CD4-positive, alpha-beta T cell (primary cell): ENCODE measurements at places on chromosomes 12 and 14. TPM values are rescaled to one million over a fixed set of nuclear protein-coding genes. Genes with fewer than 3 reads are reported as not detected.

Gene CPNE6
- total RNA-seq: not detected

Gene NRXN3
- total RNA-seq: not detected

Gene KRT84
- total RNA-seq: not detected

Gene NFKBIA
- total RNA-seq: 1,030 TPM

Gene PLEKHA5
- total RNA-seq: 5.4 TPM

Gene HOXC12
- total RNA-seq: not detected

DNA sequence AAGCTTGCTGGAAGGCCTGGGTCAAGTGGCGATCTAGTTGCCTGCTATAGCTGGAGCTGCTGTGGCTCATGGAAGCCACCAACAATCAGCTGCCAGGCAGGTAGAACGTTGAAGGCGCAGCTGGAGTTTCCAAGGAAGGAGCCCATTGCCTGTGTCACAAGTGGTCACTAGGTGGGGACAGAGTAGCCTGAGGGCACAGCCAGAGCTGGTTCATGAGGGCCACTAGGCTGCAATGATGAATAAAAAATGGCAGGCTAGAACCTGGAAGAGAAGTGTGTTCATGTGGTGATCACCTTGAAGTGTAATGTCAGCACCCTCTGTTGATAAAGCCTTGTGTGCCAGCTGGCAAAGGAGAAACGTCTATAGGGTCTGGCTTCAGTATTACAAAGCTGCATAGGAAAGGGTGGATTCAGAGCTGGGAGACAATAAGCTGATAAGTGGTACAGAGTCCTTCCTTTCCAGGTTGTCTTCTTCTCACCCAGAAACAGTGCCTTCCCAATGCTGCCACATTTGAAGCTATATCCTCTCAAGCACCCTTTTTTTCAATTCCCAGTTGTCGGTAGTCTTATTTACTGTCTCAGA is 165.8 kb downstream of the EMP1 start:
- H3K4me3 ChIP-seq: no peak overlapping the region
- no peaks in the 10 kb centered on the region for H3K36me3 ChIP-seq
- no peaks in the 10 kb centered on the region for H3K4me1 ChIP-seq
- H3K27ac ChIP-seq: no peak overlapping the region

DNA sequence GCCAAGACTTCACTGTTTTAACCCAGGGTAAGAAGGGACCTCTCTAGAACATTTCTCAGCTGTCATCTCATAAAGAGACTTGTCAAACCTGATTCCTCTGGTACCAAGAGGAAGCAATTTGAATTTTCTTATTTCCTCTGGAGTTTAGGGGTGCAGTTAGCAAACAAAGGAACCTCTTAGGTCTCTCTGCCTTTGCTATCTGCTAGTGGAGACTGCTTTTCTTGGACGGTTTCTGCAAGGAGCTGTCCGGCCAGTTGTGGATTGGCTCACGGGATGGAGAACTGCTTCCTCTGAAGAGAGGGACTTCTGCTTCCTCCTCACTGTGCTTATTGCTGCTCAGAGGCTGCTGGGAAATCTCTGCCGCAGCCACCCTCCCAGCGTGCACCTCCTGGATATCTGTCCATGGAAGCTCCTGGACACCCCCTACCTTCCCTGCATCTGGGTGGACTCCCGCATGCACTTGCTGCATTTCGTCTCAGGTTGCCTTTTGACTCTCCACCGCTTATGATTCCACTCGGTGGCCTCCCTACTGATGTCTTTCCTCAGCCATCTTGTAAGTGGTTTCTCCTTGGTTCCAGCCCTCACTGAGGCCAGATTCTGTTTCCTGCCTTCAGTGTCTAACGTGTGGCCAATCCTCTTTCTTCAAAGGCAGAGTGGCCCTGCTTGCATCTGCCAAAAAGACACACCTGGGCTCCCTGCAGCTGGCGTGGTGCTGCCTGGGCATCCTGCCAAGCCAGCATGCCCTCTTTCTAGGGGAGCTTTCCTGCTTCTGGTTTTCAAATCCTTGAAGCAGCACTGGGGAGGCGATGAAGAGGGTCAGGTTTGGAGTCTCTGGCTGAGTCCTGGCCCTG is 187.3 kb downstream of the CHST11 start:
- H3K27me3 ChIP-seq: no peaks in the 10 kb centered on the region
- peaks cover 23% of the 10 kb centered on the region for H3K4me1 ChIP-seq
- peak overlapping the region; percentile 51 for H3K27ac ChIP-seq
- H3K36me3 ChIP-seq: peaks cover 3% of the 10 kb centered on the region
- no peak overlapping the region for H3K4me3 ChIP-seq
- no peak for DNase-seq

GRCh38 chr12:132660996-132661395 is 26.1 kb downstream of the POLE start:
- H3K36me3 ChIP-seq: peaks cover 94% of the 10 kb centered on the region
- peaks cover 10% of the 10 kb centered on the region for H3K4me1 ChIP-seq
- DNase-seq: no peak
- H3K27ac ChIP-seq: no peak overlapping the region
- H3K4me3 ChIP-seq: no peak overlapping the region

DNA sequence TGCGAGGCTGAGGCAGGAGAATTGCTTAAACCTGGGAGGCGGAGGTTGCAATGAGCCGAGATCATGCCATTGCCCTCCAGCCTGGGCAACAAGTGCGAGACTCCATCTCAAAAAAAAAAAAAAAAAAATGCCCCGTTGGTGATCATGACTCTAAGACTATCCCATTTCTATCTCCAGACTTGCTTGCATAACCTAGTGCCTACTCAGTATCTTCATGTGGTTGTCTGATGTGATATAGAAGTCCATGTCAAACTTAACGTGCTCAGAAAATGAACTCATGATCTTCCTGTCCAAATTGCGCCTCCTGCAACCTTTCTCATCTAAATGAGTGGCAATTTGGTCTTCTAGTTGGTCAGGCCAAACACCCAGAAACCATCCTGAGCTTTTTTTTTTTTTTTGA is 4.7 kb upstream of the TSFM start:
- DNase-seq: no peak
- no peaks in the 10 kb centered on the region for H3K36me3 ChIP-seq
- H3K27ac ChIP-seq: no peak overlapping the region

DNA sequence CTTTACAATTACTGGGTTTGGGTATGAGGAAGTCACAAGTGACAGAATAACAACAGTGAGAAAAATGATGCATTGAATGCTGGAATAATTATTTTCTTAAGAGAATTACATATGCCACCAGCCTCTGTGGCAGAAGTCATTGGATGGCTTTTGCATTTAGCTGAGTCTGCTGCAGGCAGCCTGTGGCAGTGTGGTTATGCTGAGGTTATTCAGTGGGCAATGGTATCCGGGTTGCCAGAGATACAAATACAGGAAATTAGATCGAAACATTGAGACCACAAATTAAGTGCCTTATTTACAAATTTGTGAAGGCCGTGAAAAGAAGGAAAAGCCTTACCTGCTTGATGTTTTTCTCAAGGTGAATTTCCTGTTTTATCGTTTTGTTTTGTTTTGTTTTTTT is 1050.0 kb downstream of the GALC start:
- H3K27me3 ChIP-seq: no peaks in the 10 kb centered on the region
- no peak overlapping the region for H3K27ac ChIP-seq
- DNase-seq: no peak
- H3K4me1 ChIP-seq: no peaks in the 10 kb centered on the region
- H3K4me3 ChIP-seq: no peak overlapping the region

GRCh38 chr14:104826189-104826860 is 25.4 kb downstream of the ZBTB42 start:
- peaks cover 23% of the 10 kb centered on the region for H3K4me1 ChIP-seq
- H3K27ac ChIP-seq: no peak overlapping the region
- H3K4me3 ChIP-seq: peak overlapping the region; percentile 74
- H3K27me3 ChIP-seq: no peaks in the 10 kb centered on the region
- no peaks in the 10 kb centered on the region for H3K36me3 ChIP-seq

- no peaks in the 10 kb centered on the region for H3K36me3 ChIP-seq
- no peaks in the 10 kb centered on the region for H3K27me3 ChIP-seq
- no peak overlapping the region for H3K27ac ChIP-seq
- peak; percentile 14 for DNase-seq
- peaks cover 5% of the 10 kb centered on the region for H3K4me1 ChIP-seq
These were observed 6.6 kb upstream of the PPM1A start for GRCh38 chr14:60242429-60242828.

DNA sequence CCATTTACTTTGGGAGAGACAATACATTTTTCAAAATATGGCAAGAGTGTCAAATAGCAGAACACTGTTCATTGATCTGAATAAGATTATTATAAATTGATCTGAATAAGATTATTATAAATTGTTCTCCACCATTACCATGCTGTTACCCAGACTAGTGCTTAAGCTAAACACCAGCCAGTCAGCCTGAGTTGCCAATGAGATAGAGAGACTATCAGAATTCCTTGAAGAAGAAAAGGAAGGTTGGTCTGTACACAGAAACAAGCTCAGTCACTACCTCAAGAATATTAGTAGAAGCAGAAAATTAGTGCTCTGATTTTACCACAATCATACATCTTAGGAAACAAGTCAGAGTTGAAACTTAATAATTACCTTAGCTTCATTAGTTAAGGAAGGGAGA is 469.8 kb downstream of the FOXG1 start:
- no peak for DNase-seq
- no peaks in the 10 kb centered on the region for H3K36me3 ChIP-seq
- H3K4me1 ChIP-seq: no peaks in the 10 kb centered on the region
- H3K4me3 ChIP-seq: no peak overlapping the region
- no peaks in the 10 kb centered on the region for H3K27me3 ChIP-seq

DNA sequence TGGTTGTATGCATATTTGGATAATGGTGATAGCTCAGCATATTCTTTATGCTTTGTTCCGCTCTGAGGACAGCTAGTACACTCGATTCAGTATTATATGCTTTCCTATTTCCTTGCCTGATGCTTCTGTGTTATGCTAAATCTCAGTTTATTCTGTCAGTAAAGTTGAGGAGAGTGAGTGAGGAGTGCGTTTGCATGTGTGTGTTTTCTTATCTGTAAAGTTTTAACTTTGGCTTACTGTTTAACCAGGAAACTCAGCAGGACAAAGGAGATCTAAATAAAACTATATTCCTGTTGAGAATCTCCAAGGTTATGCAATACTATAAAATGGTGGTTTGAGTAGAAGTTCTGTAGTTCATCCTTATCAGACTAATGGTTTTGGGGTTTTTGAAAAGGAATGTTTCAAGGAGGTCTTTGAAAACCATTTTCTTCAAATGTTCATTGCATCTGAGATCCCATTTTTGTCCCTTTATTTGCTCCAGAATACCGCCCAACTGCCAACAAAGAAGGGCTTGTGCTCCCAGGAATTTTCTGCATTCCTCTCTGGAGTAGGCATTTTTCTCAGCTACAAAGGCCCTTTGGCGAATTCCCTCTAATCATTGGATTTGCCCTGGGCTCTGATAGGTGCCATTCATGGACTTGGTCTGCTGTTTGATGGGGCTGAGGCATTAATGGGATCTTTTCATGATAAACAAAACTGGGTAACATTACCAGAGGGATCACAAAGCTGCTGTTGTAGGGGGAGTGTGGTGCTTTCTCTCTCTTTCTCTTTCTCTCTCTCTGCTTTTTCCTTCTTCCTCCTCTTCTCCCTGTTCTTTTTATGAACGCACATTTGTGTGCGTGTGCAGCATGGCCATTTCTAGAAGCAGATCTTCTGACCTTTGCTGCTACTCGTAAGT is 71.7 kb downstream of the HMGA2 start:
- no peaks in the 10 kb centered on the region for H3K4me1 ChIP-seq
- no peak for DNase-seq
- H3K27ac ChIP-seq: no peak overlapping the region
- H3K27me3 ChIP-seq: peaks cover 4% of the 10 kb centered on the region
- H3K36me3 ChIP-seq: no peaks in the 10 kb centered on the region

- no peak overlapping the region for H3K4me3 ChIP-seq
- no peaks in the 10 kb centered on the region for H3K27me3 ChIP-seq
- H3K4me1 ChIP-seq: peaks cover 15% of the 10 kb centered on the region
These were observed 144.5 kb upstream of the PLEKHG7 start for GRCh38 chr12:92558215-92558773.

GRCh38 chr14:104601786-104602185 is 2.8 kb downstream of the TMEM179 start:
- peaks cover 38% of the 10 kb centered on the region for H3K27me3 ChIP-seq
- H3K4me3 ChIP-seq: no peak overlapping the region
- no peaks in the 10 kb centered on the region for H3K36me3 ChIP-seq

DNA sequence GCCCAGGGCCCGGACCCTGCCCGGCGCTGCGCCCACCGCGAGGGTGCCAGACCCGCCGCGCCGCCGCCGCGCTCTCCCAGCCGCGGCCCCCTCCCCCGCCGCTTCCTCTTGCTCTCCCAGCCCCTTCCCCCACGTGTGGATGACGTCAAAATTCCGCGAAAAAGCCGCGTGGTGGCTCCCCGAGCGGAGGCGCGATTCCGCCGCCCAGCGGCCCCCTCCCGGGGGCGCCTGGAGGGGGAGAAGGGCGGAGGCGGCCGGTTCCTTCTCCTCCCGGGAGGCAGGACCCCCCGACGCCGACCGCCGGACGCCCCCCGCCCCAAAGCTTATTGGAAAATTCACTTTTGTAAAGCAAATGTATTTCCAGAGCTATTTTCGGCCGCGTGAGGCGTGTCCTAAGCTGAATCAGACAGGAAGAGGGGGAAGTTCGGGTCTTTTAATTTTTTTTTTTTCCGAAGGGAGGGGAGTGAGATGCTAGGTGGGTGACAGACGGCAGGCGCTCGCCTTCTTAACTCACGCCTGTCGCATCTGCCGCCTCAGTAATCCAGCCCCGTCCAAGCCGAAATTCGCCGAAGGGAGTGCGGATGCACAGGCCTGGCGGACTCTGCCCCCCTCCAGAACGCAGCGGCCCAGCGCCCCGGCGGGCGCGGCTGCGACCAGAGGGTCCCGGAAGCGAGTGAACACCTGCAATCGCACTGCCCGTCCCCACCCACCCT is 4.1 kb upstream of the CCND2 start:
- peak; percentile 93 for DNase-seq
- no peaks in the 10 kb centered on the region for H3K36me3 ChIP-seq
- peak overlapping the region; percentile 95 for H3K4me3 ChIP-seq
- peaks cover 46% of the 10 kb centered on the region for H3K4me1 ChIP-seq

GRCh38 chr12:122836027-122836921 is 1.0 kb downstream of the HIP1R start:
- DNase-seq: peak; percentile 63
- peak overlapping the region; percentile 52 for H3K27ac ChIP-seq
- H3K27me3 ChIP-seq: no peaks in the 10 kb centered on the region
- no peaks in the 10 kb centered on the region for H3K36me3 ChIP-seq
- H3K4me3 ChIP-seq: peak overlapping the region; percentile 90

GRCh38 chr12:40168868-40169267 is 55.9 kb upstream of the LRRK2 start:
- H3K27ac ChIP-seq: no peak overlapping the region
- H3K27me3 ChIP-seq: no peaks in the 10 kb centered on the region
- H3K4me3 ChIP-seq: no peak overlapping the region
- H3K36me3 ChIP-seq: no peaks in the 10 kb centered on the region
